ENCODE measurements at places on chromosomes 1 and 21.

GRCh38 chr1:222616525-222616924 is 1.4 kb upstream of the MIA3 start:
- DNase-seq: no peak

DNA sequence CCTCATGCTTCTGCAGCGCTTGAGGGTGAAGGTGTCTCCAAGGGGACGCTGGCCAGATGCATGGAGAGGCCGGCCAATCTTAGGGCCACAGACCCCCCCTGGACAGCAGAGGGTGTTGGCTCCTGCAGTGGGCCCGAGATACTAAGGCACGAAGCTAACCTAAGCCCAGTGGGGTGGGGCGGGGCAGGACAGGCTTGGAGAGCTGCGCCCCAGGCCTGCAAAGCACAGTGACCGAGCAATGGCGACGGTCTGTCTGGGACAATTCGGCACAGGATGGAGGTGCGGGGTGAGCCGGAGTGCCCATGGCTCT is 1.3 kb downstream of the FNDC10 start:
- DNase-seq: no peak

DNA sequence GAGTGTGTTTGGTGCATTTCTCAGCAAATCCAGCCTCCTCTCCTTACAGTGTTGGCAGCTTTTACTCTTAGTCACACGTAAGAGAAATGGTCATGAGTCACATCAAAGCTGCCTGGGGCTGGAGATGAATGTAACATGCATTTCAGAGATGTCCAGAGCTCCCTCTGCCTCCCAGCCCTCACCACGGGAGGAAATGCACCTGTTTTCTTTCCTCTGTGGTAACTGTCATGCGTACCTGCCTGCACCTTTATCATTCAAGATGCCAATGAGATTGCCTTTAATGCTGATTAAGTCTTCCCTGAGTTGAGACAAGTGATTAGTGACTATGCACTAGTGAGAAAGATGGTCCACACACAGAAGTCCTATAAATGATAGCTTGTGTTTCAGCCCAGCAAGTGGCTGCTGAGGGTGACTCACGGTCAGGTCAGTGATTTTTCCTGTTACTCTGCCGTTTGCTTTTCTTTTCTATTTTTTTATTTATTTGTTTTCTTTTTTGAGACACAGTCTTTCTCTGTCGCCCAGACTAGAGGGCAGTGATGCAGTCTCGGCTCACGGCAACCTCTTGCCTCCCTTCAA is 277.3 kb upstream of the FMN2 start:
- DNase-seq: no peak

GRCh38 chr1:87684713-87685205 is 356.1 kb downstream of the LMO4 start:
- DNase-seq: no peak

DNA sequence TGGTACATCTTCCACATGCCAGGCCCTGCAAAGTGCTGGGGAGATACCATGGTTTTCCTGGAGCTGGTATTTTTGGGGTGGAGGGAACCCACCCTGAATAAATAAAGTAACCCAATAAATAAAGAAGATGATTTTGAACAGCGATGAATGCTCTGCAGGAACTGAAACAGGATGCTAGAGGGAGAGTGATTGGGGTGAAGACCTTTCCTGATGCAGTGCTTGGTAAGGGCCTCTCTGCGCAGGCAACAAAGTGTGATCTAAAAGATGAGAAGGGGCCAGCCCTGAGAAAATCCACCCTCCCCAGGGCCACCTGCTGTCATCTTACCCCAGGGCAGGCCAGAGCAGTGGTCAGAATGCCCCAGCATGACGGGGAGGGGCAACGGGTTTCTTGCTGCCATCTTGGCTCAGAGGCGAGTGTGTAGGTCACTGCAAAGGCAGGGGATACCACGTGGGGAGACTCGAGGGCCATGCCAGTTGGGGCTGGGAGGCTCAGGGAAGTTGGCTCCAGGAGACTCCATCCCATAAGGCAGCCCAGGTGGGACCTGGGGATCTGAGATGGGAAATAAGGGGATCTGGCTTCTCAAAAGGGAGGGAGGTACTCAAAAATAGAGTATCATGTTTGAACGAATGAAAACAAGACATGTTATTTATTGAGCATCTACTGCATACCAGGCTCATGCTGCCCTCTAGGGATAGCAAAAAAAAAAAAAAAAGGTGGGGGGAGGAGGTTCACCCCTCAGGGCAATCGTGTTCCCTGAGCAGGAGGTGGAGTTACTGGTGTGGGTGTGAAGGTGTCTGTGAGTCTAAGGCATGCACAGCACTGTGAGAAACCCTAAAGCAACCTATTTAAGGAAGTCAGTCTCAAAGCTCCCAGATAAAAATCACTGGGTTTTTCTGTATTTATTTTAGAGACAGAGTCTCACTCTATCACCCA is 2.8 kb downstream of the SRARP start:
- DNase-seq: no peak

DNA sequence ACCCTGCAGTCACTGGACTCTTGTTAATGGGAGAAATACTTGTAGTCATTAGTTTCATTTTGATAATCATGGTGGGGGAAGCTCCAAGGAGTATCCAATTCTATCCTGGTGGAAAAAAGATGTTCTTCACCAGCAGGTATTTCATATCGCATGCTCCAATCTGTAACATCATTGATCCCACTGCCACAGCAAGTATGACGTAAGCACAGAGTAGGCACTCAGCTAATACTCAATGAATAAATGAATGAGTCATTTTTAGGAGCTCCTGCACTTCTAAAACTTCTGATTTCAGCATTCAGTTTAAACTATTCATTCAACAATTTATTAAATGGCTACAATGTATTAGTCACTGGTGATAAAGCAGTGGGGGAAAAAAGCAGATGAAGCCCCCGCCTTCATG is 30.3 kb downstream of the RXRG start:
- no peak for DNase-seq

DNA sequence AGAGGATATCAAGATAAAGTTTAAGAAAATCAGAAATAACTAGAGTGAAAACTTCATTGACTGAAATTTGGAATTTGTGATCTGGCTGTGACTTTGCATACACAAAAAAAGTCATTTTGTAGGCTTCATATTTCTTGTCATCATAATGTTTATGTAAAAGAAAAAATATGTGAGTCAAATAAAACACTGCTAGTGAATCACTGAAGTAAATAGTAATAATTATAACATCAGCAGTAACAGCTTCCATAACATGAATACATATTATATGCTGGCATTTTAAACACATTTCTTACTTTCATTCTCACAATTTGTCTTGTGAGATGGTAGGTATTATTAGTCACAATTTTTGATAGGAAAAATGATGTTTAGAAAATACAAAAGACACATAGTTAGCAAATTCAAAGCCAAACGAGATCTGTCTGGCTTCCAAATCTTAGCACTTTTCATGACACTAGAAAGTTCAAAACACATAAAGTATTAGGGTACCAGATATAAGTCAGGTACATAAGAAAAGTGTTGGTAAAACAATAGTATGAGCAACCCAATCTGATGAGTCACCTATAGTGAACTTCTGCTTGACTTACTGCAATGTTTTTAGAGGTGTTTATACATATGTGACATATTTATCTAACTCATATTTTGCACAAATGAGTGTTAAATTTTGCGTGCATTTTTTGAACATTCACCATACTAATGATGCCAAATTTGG is 241.0 kb upstream of the SNX7 start:
- DNase-seq: no peak

Data from D721Med (cell line).